ENCODE measurements at places on chromosomes 16 and 17.

DNA sequence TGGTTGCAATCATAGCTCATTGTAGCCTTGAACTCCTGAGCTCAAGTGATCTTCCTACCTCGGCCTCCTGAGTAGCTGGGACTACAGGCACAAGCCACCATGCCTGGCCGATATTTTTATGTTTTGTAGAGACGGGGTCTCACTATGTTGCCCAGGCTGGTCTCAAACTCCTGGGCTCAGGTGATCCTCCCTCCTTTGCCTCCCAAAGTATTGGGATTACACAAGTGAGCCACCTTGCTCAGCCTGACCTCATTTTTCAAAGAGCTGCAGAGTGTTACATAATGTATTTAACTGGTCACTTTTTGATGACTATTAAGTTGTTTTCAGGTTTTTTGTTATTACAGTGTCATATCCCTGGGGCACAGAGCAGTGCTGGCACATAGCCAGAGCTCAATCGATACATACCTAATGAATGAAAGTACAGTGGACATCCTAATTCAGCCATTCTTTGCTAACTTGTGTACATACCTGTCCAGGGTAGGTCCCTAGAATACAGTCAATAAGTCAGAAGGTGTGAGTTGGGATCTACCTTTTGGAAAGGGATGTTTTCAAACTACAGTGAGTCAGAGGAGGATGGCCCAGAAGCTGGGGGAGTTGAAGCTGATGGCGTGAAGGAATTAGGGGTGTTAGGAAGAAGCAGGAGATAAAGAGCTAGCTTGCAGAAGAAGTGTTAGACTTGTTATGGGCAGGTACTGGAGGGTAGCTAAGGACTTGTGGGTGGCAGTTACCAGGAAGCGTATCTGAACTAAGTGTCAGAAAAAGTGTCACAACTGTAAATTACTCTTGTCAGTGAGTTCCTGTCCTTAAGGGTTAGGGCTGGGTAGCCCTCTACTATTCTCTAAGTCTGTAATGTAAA is 20.1 kb upstream of the CYLD start:
- no peak for DNase-seq

DNA sequence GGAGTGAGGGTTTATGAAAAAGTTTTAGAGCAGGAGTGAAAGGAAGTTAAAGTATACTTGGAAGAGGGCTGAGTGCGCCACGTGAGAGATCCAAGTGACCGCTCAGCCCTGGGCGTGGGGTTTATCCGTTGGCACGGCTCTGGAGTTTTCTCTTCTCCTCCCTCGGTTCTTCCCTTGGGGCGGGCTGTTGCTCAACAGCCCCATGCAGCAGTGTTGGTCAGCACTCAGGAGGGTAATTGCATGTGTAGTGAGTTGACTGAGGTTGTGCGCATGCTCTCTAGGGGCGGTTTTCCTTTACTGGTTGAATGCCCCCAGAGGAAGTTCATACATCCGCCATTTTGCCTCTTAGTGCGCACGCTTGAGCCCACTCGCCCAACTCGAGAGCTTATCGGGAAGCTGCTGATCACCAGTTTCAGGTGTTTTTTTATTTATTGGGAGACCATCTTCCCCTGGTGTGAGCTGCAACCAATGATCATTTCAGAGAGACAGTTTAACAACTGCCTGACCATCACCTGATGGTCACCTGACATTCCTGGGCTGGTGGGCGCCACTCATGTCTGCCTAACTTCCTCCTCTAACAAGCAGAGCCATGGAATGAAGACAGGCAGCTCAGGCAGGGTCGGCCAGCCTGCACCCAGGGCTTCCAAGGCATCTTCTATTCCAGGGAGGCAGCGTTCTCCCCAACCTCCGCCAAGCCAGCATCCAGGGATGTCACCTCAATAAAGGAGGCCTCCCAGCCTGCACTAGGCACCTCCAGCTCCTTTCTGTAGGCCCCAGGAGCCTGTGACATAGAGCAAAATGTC is 41.3 kb upstream of the DNAH17 start:
- DNase-seq: no peak

DNA sequence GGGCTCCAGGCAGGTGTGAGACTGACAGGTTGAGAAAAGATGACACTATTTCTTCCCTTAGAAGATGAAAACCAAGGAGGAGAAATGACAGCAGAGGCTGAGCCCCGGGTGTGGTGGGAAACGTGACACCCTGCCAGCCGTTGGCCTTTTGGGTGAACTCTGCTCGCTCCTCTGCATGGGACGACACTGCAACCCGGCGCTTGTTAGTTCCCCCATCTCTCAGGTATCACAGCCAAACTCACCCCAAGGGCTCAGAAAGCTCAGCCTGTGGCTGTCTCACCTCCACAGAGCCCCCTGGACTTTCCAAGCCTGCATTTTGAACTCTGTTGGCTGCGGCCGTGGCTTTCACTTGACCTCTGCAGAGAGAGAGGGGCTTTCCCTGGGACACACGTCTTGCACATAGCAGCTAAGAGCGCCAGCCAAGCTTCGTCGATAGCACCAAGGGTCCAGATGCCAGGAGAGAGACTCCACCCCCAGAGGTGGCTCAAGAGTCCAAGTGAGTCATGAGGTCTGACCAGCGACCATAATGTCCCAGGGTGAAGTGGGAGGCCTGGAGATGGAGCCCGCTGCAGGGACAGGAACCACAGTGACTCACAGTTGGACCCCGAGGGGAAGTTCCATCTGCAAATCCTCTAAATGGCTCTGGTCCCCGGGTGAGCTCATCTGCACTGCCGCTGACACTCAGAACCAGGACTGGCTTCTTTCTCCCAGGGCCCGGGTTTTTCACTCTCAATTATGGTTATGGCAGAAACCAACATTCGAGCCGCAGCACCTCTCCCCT is 301.9 kb downstream of the SOX9 start:
- DNase-seq: peak; percentile 30

- DNase-seq: no peak
Measured at GRCh38 chr17:56972111-56972730, 5.7 kb upstream of the SCPEP1 start.

DNA sequence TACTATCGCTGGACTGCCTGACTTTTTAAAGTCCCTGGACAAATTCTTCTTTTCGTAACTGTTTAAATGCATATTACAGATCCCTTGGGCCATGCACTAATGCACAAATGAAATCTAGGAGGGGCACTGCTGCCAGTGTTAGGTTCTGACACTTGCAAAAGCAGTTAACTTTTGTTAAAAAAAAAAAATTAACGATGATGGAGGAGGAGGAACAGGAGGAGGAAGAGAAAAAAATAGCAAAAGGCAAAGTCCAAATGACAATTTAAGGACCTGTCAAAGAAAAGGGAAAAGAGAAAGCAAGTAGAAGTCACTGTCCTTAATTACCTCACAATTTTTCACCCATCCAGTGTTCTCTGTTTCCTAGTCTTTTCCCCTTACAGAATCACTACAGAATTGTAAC is 97.8 kb upstream of the CORO6 start:
- DNase-seq: no peak

DNA sequence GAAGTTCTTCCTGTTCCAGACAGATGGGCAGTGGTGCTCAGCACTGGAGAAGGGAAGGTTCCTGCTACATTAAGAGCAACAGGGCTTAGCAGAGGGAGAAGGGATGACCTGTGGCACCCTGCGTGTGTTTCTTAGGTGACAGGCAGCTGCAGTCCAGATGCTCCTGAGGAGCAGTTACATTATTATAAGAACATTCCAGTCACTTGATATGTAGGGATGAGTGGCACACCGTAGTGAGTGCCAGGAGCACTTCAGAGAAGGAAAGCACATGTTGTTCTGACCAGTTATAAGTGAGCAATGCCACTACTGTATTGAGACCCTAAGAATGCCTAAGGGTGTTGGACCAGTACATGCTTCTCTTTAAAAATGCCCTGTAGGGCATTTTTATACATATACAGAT is 39.9 kb upstream of the MRC2 start:
- DNase-seq: no peak

DNA sequence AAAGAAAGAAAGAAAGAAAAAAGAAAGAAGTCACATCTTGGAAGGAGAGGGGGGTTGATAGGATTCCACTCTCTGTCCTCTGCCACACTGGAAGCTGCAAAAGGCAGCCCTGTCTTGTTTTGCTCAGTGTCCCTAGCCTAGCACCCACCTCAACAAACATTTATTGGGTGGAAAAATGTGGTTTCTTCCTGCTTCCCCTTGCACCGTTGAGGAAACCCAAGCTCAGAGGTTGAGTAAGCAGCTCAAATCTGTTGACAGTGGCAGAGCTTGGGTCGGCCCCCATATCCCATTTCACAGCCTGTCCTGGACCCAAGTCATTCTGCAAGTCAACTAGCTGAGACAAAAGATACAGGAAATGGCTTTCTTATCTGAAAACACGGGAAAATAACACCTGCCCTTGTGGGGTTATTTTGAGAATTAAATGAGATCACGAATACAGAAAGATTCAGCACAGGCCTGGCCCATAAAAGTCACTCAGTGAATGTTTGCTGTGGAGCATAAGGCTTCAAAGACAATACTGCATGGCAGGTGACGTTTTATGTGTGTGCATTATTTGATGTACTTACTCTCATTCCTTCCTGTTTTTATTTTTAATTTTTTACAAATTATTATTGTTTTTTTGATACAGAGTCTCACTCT is 63.6 kb downstream of the SCNN1B start:
- no peak for DNase-seq

- no peak for DNase-seq
Measured at GRCh38 chr17:75559958-75560533, 27.6 kb upstream of the MYO15B start.

DNA sequence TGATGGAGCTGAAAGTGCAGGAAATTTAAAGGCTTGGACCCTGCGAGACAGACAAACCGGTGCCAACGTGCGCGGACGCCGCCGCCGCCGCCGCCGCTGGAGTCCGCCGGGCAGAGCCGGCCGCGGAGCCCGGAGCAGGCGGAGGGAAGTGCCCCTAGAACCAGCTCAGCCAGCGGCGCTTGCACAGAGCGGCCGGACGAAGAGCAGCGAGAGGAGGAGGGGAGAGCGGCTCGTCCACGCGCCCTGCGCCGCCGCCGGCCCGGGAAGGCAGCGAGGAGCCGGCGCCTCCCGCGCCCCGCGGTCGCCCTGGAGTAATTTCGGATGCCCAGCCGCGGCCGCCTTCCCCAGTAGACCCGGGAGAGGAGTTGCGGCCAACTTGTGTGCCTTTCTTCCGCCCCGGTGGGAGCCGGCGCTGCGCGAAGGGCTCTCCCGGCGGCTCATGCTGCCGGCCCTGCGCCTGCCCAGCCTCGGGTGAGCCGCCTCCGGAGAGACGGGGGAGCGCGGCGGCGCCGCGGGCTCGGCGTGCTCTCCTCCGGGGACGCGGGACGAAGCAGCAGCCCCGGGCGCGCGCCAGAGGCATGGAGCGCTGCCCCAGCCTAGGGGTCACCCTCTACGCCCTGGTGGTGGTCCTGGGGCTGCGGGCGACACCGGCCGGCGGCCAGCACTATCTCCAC is at the start of gene NOG:
Gene NOG, plus strand, starts transcription at position 54 of the 674 bp plus-strand sequence. Its CDS starts 525 bp downstream, at position 579.
- DNase-seq: peak; percentile 41

DNA sequence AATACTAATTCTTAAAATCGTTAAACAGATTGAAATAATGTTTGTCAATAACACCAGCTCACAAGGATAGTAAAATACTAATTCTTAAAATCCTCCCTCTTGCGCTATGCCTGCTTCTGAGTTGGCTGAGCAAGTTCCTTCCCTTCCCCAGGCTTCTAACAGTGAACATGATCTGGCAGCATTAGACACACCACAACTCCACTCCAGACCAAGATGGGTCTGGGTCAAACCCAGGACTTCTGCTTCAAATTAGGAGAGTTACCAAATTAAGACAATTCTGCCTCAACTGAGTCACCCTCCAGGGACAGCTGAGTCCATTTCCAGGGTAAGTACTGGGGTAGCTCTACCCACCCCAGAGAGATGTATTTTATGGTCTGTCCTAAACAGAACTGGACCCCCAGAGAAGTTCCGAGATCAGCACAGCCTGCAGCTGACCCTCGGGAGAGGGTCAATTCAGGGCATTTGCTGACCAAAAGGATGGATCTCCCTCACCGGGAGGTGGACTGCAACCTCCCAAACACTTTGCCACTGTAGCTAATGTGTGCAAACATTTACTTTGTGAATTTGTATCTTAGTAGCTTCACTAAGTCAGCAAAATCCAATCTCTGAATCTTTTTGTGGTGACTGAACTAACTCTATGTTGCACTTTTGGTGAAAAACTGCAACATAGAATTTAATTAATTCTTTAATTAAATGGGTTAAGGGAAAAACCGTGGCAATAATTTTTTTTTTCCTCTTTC is 48.8 kb downstream of the ADCY9 start:
- no peak for DNase-seq

DNA sequence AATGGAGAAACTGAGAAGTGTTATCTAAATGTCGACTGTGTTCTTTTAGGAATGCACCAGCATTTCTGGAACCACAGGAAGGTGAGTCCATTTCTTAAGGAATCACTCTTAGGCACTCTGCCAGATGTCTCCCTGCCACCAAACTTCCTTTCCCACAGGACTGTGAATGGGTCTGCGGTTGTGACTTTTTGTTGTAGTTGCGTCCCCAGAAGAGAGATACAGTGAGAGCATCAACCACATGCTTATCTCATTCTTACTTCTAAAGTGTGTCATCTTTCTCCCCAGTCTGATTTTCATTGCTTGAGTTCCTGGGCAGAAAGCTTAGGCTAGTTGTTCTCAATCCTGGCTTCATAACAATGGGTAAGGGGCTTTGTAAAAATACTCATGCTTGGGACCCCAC is 13.4 kb downstream of the ITPRIPL2 start:
- DNase-seq: no peak

- no peak for DNase-seq
Measured at GRCh38 chr17:17028878-17029535, 13.2 kb upstream of the MPRIP start.

GRCh38 chr17:73093286-73093685 is 798 bp upstream of the SLC39A11 start:
- no peak for DNase-seq

- DNase-seq: no peak
Measured at GRCh38 chr16:72744076-72744793, 303.7 kb downstream of the ZFHX3 start.

GRCh38 chr17:6857904-6858303 is 26.4 kb upstream of the TEKT1 start:
- no peak for DNase-seq

- DNase-seq: no peak
Measured at GRCh38 chr16:82150549-82150948, 19.5 kb downstream of the MPHOSPH6 start.

All from GM12891 (cell line).